ENCODE measurements at places on chromosomes 2 and 18.
A peak's percentile ranks its signal among the peaks of the same experiment; 100 is the strongest.

DNA sequence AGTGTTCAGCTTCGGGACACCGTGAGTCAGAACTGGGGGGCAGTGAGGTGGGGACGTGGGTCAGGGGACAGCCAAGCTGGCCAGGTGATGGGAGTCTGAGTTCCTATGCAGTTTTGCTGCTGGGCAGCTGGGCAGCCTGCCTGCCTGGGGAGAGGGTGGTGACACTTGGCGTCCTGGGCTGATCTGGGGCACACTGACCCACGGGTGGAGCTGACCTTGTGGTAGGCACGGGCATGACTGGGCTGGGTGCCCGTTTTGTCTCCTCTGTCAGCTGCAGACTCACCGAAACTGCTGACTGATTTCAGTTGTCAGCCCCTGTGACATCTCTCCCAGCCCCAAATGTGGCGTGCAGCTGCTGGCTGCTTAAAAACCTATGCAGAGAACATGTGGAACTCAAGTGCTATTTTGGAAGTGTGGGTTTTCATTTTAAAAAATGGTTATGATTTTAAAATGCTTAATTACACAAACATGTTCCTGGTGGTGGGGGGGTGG is 32.6 kb upstream of the E2F6 start:
- peak; percentile 25 for DNase-seq

- DNase-seq: no peak
Observed at GRCh38 chr2:18560797-18561085, 288 bp upstream of the RDH14 start.

DNA sequence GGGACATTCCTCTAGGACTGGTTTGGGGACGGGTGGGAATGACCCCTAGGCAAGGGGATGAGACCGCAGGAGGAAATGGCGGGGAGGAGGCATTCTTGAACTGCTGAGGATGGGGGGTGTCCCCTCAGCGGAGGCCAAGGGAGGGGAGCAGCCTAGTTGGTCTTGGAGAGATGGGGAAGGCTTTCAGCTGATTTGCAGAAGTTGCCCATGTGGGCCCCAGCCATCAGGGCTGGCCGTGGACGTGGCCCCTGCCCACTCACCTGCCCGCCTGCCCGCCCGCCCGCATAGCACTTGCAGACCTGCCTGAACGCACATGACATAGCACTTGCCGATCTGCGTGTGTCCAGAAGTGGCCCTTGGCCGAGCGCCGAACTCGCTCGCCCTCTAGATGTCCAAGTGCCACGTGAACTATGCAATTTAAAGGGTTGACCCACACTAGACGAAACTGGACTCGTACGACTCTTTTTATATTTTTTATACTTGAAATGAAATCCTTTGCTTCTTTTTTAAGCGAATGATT is 4.9 kb downstream of the INHBB start:
- DNase-seq: no peak

DNA sequence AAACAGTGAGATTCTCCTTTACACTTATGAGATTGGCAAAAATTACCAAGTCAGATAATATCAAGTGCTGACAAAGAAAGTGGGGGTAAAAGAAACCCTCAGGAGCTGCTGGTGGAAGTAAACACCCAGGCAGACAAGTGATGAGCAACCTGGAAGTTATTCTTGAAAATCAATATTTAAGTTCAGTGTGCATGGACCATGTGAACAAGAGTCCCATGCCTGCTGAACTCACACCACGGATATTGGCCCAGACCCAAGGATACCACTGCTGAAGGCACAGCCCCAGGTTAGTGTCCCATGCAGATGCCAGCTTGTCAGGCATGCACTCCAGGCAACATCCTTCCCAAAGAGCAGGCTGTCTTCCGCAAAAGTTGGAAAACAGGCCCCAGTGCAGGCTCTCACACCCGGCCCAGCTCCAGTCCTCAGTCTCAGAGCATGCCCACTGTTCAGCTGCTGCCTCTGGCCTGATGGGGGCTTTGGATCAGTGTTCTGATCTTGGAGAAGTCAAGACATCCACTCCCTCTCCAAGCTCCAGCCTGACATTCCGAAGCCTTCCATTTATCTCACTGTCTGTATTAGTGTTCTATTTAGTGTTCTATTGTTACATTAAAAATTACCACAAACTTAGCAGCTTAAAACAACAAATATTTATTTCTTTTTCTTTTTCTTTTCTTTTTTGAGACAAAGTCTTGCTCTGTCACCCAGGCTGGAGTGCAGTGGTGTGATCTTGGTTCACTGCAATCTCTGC is 70.0 kb downstream of the HS1BP3 start:
- DNase-seq: peak; percentile 34

DNA sequence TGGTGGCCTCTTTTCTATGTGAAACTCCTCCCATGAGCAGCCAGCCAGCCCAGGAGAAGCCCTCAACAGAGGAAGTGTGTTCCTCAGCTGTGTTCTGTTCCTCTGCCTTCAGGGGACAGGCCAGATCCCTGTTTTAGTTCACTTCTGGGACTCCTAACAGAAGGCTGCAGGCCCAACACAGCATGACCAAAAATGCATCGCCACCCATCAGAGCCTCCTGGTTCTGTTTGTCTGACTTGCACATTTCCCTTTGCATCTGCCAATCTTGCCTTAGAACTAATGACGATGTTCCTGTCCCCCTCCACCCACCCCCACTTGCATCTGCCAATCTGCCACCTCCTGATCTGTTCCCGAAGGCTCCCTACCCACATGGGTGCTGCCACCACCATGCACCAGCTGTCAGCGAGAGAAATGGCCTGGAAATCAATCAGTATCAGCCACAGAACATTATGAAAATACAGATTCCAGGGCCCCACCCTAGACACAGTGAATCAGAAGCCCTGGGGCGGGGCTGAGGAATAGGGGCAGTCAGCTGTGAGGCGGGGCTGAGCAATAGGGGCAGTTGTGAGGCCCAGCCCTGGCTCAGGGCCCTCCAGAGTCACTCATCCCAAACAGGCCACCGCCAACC is 51.0 kb downstream of the FAM168B start:
- DNase-seq: peak; percentile 42

DNA sequence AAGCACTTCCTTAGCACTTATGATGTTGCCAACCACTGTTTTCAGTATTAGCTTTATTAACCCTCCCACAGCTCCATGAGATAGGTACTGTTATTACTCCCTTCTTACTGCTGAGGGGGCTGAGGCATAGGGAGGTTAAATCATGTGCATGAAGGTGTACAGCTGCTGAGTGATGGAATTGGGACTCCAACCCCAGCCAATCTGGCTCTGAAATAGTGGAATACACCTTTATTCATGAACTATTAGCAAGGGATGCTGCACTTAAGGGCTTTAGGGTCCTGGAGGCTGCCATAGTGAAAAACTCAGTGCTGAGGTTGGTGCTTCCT is 19.2 kb downstream of the SMARCAL1 start:
- DNase-seq: no peak

GRCh38 chr2:151843691-151844061 is 15.5 kb upstream of the ARL5A start:
- no peak for DNase-seq

DNA sequence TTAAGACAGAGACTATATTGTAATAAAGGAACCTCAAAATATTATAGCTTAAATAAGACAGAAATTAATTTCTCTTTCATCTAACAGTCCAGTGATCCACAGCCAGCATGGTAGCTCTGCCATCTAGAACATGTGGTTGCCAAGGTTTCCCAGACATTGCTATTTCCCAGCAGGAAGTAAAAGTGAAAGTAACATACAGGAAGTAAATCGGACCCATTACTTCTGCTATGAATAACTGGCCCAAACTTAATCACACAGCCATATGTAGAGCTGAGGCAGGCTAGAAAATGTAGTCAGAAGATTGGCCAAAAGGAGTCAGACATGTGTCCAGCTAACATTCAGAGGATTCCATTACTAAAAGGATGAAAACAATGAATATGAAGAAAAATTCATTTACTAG is 71.0 kb downstream of the NOL4 start:
- DNase-seq: peak; percentile 2

DNA sequence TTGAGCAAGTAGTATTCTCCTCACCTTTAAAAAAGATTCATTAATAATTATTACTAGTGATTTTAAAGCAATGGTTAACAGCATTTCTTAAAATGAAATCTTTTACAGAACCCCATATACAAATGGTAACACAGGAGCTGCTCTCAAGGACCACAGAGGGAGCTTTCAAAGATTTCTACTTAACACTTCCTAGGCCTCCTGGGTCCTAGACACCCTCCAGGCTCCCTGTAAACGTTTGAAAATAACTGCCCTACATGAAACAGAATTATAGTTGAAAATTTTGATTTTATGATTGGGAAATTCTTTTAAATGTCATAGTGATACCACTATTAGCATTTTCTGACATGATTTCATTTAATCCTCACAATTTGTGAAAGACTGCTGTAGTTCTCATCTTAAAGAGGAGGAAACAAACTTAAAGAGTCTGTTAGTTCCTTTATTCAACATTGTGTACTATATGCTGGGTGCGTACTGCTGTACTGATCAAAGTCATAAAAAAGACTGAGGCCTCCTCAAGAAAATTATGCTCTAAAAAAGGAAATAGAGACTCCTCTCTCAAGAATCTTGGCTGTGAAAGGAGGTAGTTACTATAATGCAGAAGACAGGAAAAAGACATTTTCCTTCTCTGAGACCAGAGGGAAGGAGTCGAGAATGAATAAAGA is 10.6 kb downstream of the CUL3 start:
- peak; percentile 21 for DNase-seq

GRCh38 chr2:53568469-53568868 is 199.1 kb upstream of the CHAC2 start:
- DNase-seq: no peak

- DNase-seq: no peak
Observed at GRCh38 chr2:116450990-116451389, 1363.5 kb upstream of the DDX18 start.
